Activated CD4-positive, alpha-beta T cell treated with anti-CD3 and anti-CD28 coated beads for 36 hours (primary cell): ENCODE measurements at places on chromosomes 7 and 10. TPM values are rescaled to one million over a fixed set of nuclear protein-coding genes. Genes with fewer than 3 reads are reported as not detected.

DNA sequence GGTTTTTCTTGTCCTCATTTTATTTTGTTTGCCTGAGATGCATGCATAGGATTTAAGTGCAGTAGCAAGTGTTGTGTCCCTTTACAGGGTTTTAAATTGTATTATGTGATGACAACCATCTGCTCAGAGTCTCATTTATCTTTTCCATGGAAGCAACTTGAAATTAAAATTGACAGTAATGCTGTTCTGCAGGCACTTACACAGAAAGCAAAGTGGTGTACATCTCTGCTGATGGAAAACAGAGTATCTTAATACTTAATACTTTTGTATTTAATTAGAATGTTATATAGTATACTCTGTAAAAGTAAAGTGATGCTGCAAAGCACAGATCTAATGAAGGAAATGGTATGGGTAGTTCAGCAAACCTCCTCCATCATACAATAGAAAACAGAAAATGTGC lies 482.9 kb downstream of the POM121L12 start:
- no peak for DNase-seq

- DNase-seq, result no peak
Measured at GRCh38 chr10:29865700-29866355, 193.6 kb downstream of the JCAD start.

Gene RAB19
- 11.3 TPM for total RNA-seq

Gene LRIT1
- total RNA-seq, result not detected

DNA sequence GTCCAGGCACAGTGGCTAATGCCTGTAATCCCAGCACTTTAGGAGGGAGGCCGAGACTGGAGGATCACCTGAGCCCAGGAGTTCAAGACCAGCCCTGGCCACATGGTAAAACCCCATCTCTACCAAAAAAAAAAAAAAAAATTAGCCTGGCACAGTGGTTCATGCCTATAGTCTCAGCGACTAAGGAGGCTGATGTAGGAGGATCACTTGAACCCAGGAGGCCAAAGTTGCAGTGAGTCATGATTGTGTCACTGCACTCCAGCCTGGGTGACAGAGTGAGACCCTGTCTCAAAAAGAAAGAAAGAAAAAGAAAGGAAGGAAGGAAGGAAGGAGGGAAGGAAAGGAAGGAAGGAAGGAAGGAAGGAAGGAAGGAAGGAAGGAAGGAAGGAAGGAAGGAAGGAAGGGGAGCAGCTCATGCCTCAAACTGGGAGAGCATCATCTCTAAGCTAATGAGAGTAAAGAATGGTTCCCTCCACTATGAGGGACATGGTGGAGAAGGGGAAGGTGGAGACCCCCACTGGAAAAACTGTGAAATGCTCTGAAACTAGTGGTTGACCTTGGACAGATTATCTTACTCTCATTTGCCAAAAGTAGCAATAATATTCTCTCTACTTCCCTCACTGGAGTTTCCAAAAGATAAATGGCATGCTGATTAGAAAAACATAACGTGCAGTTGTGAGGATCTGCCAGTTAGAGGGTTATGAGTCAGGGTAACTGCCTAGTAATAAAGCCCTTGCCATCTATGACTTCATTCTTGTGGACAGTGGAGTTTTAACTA lies 16.8 kb downstream of the GIMAP5 start:
- peak; percentile 43 for DNase-seq

Gene LRIT2
- not detected for total RNA-seq

DNA sequence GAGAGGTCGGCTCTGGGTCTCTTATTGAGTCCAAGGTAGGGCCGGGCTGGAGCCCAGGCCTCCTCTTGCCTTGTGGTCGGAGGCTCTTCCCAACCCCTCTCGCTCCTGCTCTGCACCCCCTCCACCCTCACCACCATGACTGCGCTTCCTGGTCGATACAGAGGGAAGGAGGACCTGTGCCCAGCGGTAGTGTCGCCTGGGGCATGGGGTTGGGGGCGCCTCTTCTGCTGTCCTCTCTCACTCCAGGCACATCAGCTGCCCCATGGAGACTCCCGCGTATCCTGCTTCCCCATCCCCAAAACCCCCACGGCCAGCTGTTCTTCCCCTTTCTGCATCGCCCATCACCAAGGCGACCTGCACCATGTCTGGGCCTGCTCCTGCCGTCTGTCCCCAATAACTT lies 44.4 kb downstream of the TMEM270 start:
- no peak for DNase-seq

Gene CYP2C19
- not detected for total RNA-seq

DNA sequence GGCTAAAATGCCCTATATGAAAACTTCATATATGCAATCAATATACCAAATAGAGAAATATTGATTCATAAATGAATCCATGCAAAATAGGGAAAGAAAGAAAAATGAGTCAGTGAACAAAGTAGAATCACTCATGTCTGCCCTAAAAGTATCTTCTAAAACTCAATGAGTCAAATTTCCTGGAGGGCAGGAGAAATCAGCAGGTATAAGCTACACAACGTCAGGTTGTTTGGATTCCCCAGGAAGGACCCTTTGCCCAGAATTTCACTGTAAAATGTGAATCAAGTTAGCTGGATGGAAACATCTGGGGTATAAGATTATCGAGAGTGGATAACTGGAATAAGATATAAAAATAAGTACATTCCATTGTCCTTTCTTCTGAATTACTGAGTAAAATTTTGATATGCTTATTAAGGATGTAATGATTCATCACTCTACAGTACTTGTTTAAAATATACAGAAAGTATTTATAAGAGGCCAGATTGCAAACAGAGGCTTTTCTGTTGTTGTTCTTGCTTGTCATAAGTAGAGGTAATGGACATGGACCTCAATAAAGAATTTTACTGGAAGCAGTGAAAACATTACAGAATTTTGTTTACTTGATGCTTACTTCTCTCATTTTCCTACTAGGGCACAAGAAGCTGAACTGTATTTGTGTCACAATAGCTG lies 99.0 kb downstream of the AGMO start:
- no peak for DNase-seq

- no peak for DNase-seq
Measured at GRCh38 chr7:121304102-121304658, 24.6 kb upstream of the WNT16 start.

GRCh38 chr7:27346531-27347275 lies 104.1 kb downstream of the EVX1 start:
- no peak for DNase-seq

DNA sequence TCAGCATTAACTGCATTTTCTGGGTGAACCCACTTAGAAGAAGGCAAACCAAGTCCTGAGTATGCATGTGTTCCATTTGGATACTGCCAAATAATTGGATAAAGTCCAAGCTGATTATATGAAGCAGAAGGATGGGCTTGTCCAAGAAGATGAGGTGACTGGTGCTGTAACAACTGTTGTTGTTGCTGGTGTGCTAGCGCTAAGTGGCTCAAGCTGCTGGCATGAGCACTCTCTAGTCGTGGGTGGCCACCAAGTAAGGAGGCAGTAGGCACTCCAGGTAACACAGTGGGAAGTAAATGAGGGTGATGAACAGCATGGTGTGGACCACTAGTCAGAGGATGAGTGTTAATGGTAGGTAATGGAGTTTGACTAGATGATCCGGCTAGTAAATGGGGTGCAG lies 80.4 kb downstream of the NRBF2 start:
- DNase-seq, result no peak

Gene OR6B1
- total RNA-seq, result not detected

DNA sequence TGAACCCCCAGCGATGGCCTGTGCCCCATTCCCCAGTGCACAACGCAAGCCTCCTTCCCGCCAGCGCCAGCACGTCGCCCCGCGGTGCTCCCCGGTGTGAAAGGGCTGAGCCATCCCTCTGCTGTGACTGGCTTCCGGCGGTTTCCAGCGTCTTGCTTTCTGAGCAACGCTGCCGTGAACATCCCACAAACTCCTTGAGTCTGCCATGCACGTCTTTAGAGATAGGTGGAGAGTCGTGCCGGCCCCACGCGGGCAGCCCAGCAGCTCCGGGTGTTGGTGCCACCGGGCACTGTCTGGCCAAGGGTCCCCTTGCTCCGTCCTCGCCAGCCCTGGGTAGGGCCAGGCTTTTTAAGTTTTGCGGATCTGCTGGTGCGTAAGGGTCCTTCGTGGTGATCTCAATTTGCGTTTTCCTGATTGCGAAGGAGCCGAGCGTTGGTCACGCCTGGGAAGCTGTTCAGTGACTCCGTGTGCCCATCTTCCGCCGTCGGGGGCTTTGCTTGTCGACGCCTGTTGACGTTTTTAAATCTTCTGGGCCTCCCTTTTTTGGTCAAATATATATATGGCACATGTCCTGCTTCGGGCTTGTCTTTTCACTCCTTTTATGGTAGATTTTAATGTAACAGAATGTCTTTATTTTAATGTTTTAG lies 70.6 kb downstream of the FOXL3 start:
- DNase-seq, result peak; percentile 86

DNA sequence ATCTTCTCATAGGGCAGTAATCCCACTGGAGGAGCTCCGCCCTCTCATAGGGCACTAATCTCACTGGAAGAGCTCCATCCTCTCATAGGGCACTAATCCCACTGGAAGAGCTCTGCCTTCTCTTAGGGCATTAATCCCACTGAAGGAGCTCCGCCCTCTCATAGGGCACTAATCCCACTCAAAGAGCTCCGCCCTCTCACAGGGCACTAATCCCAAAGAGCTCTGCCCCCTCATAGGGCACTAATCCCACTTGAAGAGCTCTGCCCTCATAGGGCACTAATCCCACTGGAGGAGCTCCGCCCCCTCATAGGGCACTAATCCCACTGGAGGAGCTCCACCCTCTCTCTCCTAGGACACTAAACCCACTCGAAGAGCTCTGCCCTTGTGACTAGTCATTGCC lies 3.4 kb upstream of the FUOM start:
- no peak for DNase-seq

DNA sequence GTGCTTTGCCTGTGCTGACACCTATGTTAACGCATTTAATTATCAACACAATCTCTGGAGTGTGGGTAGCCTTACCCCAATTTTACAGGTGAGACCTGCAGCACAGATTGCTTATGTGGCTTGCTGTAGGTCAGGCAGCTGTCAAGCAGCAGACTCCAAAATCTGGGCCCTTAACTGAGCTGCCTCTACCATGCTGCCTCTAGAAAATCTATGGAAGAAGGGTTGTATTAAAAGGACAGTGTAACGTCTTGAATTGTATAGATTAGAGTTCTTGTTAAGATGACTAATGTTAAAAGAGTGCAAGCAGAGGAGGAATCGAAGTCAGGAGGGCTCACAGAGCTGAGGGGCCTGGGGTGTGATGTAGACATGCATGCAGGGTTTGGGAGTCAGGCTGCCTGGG lies 1.2 kb upstream of the PON3 start:
- no peak for DNase-seq

Gene TAS2R4
- total RNA-seq, result 0.60 TPM

GRCh38 chr10:10730471-10731043 lies 287.1 kb upstream of the CELF2 start:
- no peak for DNase-seq

DNA sequence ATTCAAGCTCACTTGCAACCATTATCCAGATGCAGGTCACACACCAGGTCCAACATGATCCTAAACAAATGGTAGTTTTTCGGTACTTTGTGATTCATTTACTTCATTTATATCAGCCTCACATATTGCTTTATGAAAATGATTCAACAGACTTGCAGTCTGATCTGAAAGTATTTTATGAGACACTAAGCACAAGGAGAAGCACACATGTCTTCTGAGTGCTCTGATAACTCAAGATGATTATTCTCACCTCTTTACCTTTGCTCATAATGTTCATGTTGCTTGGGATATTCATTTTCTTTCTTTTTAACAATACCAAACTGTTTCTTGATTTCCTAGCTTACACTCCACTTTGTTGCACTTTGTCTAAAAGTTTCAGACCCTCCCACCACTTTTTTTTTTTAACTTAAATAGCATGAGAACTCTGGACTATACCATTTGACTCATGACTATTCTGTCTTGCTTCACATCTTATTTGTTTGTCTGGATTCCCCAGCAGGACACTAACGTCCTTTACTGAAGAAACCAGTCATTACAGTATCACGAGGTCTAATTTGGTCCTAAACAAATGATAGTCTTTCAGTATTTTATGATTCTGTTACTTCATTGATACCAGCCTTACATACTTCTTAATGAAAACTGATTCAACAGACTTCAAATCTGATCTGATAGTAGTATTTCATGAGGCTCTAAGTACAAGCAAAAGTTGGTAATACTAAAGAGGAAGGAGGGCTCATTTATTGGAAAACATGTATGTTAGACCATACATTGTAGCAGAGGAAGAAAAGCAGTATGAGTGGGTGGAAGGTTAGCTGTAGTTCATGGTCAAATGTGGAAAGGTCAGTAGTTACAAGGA lies 171.8 kb upstream of the AHR start:
- DNase-seq, result no peak

- DNase-seq, result no peak
Measured at GRCh38 chr10:78140066-78140630, 106.5 kb downstream of the RPS24 start.

- peak; percentile 46 for DNase-seq
Measured at GRCh38 chr10:70575874-70576802, 26.4 kb downstream of the PRF1 start.

DNA sequence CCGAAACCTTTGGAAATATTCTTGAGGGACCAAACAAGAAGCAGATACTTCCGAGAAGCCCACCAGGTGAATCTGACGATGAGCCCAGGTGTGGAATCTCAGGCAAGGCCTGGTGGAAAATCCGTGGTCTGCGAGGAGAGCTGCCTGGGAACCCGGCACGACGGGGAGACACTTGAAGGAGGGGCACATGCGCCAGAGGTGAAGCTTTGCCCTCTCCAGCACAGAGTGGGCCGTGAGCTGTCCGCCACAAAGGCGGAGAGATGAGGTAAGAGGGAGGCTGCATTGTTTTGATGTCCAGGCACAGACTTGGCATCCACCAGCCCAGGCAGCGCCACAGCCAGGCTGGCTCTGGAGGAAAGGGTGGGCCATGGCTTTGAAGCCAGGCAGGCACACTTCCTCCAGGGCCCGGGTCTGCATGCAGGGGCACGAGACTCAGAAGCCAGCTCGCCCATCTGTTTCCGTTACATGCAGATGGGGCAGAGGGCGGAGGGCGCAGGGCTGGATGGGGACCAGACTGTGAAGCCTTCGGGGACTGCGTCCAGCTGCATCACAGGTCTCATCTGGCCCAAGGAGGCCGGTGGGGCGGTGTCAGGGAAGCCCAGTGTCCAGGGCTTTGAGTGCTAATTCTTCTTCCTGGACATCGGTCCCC lies 45.4 kb downstream of the CALML3 start:
- no peak for DNase-seq

DNA sequence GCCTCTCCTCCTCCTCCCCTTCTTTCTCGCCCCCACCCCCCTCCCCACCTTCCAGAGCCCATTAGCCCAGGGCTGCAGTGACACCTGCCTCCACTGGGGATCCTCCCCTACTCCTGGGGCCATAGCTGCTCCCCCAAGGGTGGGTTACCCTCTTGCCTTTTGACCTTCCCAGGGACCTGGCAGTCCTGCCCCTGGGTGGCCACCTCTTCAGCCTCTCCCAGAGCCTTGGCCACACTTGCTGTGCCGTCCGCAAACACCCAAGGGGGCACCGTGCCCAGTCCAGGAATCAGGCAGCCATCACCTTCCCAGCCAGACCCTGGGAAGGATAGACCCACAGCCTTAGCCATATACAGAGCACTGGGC lies 19.8 kb upstream of the CLDN4 start:
- no peak for DNase-seq
